CD4-positive, alpha-beta T cell treated with Interleukin-6 at 100 ng/mL for 8 hours (primary cell): ENCODE measurements at places on chromosomes 3 and 15.
A peak's percentile ranks its signal among the peaks of the same experiment; 100 is the strongest.

GRCh38 chr15:62254137-62254934 lies 89.3 kb upstream of the C2CD4B start:
- DNase-seq = peak; percentile 37

GRCh38 chr3:49712166-49712565 lies 7.3 kb downstream of the AMIGO3 start:
- no peak for DNase-seq

- DNase-seq = no peak
These were observed 41.7 kb downstream of the SNX4 start for GRCh38 chr3:125478326-125478725.

- no peak for DNase-seq
These were observed 174.9 kb downstream of the SCAPER start for GRCh38 chr15:76730262-76730661.

GRCh38 chr3:100030914-100031425 lies 83.3 kb downstream of the FILIP1L start:
- no peak for DNase-seq

GRCh38 chr3:25781758-25782594 lies 1.3 kb downstream of the NGLY1 start:
- no peak for DNase-seq

GRCh38 chr3:126034481-126035361 lies 49.2 kb downstream of the SLC41A3 start:
- no peak for DNase-seq

DNA sequence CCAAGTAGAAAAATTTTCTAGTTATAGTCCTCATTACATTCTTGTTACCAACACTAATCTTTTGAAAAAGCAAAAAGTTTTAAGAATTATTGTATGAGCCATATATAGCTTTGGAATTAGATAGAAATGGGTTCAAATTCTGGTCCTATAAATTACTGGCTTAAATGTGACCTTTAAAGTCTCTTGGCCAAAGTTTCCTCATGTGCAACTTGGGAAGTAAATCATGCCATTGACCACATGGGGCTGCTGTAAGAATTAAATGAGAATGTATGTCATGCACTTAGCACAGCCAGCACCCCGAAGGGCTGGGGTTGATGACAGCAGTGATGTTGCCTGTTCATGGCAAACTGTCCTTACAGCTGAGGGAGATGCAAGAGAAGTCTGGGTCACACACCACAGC lies 108.3 kb downstream of the TOP2B start:
- DNase-seq = no peak

- no peak for DNase-seq
These were observed 106.2 kb upstream of the MCTP2 start for GRCh38 chr15:94125156-94125555.

DNA sequence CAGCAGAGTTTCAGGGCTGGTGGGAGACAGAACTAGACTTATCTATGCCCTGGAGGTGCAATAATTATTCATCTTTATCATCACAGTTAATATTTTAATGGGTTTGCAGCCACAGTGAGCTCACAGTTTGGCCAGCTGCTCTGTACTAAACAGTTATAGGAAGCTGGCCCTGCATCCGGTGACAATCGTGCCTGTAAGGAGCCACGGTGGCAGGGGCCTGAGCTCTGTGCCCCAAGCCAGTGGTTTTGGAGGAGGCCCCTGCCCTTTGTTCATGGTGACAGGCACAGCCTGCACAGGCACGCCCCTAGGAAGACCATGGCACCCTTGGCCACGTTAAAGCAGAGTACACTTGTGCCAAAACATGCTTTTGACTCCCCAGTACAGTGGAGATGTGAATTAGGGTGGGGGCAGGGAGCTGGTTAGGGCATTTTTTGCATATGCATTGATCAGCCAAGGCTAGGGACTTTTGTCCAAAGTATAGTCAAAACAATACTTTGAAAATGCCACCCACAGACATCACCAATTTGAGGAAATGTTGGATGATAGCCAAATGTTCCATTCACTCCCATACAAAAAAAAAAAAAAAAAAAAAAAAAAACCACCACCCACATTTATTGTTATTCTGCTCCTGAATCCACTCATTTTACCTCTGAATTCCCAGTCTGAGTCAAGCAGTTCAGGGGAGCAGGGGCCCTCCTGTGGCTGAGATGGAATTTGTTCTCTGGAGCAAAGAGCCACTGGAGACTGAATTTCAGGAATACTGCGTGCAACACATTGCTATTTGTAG lies 3.4 kb upstream of the RFTN1 start:
- DNase-seq = no peak

GRCh38 chr15:70912187-70912586 lies 19.6 kb downstream of the LRRC49 start:
- no peak for DNase-seq

- no peak for DNase-seq
These were observed 39.5 kb downstream of the SRPRB start for GRCh38 chr3:133845127-133845526.
